Tongue (tissue), 3 donors: ENCODE measurements at places on chromosomes 2 and 18. TPM values are rescaled to one million over a fixed set of nuclear protein-coding genes. Genes with fewer than 3 reads are reported as not detected.

Gene C2orf80
- total RNA-seq, result not detected

- DNase-seq, result no peak
These were observed 273.6 kb upstream of the RGPD4 start for GRCh38 chr2:107553046-107553445.

DNA sequence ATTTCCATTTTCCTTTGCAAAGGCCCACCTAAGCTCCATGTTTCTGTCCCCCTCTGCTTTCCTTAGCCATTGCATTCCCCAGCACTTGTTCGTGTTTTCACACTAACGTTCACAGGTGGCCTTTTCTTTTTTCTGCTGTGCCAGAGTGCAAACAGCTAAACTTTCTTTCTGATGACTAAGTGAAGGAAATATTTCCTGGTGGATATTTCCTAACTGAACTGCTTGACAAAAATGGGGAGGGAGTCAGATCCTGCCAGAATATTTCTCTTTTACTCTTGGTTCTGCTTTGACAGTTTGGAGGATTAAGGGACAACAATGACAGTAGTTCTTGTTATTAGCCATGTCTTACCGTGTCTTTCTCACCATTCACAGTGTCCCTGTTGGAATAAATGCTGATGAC lies 344.0 kb downstream of the ARHGAP15 start:
- peak; percentile 52 for DNase-seq

GRCh38 chr18:12929477-12930083 lies 18.2 kb upstream of the SEH1L start:
- DNase-seq, result no peak

Gene CAPN14
- total RNA-seq, result 20.5 TPM
